ENCODE measurements at places on chromosomes 12 and 14. TPM values are rescaled to one million over a fixed set of nuclear protein-coding genes. Genes with fewer than 3 reads are reported as not detected.

DNA sequence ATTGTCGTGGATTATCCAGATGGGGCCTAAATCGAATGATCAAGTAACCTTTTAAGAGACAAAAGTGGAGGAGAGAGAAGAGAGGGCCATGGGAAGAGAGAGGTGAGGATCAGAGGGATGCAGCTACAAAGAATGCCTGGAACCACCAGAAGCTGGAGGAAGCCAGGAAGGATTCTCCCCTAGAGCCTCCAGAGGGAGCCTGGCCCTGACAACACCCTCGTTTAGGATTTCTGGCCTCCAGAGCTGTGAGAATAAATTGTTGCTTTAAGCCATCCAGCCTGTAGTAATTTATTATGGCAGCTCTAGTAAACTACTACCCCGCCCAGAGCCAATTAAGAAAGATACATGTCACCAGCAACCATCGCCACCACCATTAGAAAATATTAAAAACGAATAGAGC lies 46.2 kb upstream of the GSC start:
- H3K27ac ChIP-seq: no peak overlapping the region

The PLBD1 gene
- total RNA-seq: 0.95 TPM

GRCh38 chr14:24042746-24043145 lies 9.1 kb upstream of the CARMIL3 start:
- no peak overlapping the region for H3K27ac ChIP-seq
- no peaks in the 10 kb centered on the region for H3K36me3 ChIP-seq
- no peaks in the 10 kb centered on the region for H3K27me3 ChIP-seq

DNA sequence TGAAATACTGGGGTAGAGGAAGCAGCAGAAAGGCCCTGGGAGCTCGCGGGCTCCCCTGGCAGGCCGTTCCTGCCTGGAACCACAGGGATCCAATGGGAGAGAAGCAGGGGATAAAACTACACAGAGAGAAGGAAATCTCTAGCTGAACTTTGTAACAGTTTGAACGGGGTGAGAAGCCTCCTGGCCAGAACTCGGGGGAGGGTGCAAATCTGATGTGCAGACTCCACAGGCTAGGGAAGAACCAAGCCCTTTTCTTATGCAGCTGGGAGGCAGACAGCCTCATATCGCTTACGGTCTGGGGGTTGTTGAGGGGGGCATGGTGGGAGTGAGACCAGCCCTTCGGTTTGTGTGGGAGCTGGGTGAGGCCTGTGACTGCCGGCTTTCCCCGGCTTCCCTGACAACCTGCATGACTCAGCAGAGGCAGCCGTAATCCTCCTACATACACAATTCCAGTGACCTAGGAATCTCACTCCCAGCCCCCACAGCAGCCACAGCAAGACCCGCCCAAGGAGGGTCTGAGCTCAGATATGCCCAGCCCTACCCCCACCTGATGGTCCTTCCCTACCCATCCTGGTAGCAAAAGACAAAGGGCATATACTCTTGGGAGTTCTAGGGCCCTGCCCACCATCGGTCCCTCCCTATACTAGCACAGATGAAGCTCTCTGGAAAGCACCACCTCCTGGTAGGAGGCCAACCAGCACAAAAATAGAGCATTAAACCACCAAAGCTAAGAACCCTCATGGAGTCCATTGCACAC lies 143.0 kb downstream of the TMTC1 start:
- H3K27me3 ChIP-seq: no peaks in the 10 kb centered on the region
- no peak for DNase-seq
- no peaks in the 10 kb centered on the region for H3K36me3 ChIP-seq
- no peak overlapping the region for H3K27ac ChIP-seq
- no peak overlapping the region for H3K4me3 ChIP-seq

- H3K4me3 ChIP-seq: no peak overlapping the region
- no peaks in the 10 kb centered on the region for H3K27me3 ChIP-seq
- no peak overlapping the region for H3K27ac ChIP-seq
- H3K4me1 ChIP-seq: no peaks in the 10 kb centered on the region
- no peak for DNase-seq
Observed at GRCh38 chr12:26268841-26269561, 73.6 kb downstream of the SSPN start.

DNA sequence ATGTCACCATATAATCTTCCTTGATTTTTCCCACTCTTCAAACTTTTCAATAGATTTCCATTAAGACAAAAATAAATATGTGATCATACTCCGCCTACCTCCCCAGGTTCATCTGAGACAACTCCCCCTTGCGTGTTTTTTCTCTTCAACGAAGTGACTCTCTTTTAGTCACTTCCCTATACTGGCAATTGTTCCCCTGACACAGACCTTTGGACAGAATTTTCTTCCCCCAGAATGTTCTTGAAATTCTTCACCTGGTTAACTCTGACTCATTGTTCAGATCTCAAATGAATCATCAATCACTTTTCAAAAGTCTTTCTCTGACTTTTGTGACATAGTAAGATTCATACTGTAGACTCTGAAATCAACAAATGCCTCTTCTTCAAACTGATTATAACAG lies 727.3 kb upstream of the LMO3 start:
- H3K4me1 ChIP-seq: no peaks in the 10 kb centered on the region
- no peak overlapping the region for H3K27ac ChIP-seq
- no peak for DNase-seq
- no peak overlapping the region for H3K4me3 ChIP-seq

The CLEC14A gene
- not detected for total RNA-seq

DNA sequence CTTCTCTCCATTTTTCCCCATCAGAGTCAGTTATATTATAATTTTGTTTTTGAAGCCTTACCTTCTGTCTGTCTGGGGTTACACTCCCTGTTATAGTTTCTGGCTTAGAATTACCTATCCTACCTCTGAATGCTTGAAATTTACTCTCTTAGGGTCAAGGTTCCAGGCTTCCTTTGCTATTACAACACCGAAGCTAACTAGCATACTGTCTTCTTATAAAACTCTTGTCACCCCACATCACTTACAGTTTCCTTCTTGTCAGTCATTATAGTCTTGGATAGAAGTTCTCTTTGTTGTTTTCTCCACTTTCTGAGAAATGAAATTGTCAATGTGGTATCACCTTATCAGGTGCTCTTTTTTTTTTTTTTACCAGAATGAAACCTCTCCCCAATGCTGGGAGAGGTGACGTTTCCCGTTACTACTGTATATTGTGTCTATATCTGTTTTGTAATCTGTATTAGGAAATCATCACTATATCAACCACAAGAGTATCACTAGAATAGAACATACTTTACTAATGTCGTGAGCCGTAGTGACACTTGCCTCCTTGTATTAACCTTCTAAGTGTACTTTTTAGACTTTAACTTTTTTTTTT lies 69.2 kb upstream of the PSMA6 start:
- no peak for DNase-seq
- H3K27ac ChIP-seq: no peak overlapping the region
- H3K36me3 ChIP-seq: peaks cover 4% of the 10 kb centered on the region
- no peaks in the 10 kb centered on the region for H3K27me3 ChIP-seq
- no peak overlapping the region for H3K4me3 ChIP-seq

GRCh38 chr14:67478800-67479084 lies 9.8 kb downstream of the TMEM229B start:
- no peak overlapping the region for H3K27ac ChIP-seq
- H3K4me1 ChIP-seq: peaks cover 38% of the 10 kb centered on the region
- no peaks in the 10 kb centered on the region for H3K27me3 ChIP-seq
- DNase-seq: no peak
- peaks cover 60% of the 10 kb centered on the region for H3K36me3 ChIP-seq

DNA sequence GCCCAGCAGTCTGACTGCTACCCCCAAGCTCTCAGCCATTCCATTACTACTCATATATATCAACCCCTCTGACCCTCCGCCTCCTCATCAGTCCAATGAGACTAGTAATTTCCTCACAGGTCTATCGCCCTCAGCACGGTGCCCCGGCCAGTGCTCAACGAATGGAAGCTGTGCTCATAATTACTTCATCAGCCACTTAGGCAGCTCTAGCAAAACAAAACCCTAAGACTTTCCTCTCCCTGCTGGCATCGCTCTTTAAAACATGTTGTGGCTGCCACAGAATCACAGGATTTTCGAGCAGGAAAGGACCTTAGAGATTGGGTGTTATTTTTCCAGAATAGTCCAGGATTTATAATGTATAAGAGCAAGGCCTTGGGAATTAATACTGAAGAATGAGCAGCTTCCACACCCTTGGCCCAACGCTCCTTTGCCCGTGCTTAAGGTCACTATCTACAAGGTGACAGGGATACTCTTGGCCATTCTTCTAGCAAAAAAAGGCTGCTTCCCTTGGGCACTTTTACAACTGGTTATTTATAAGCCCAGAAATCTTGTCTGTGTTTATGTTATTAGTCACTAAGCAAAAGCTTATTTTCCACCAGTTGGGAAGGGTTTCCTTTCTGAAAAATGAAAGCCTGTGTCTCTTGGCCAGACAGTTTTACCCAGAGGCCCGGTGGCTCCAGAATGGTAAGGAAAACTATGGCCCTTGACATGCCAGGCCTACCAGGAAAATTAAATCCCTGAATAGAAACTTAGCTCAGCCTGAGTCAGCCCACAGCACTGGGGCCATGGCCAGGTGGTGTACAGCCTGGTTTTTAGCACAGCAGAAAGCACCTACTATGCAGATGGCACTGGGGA lies 47.9 kb downstream of the NUAK1 start:
- H3K4me3 ChIP-seq: no peak overlapping the region
- DNase-seq: no peak
- no peaks in the 10 kb centered on the region for H3K36me3 ChIP-seq
- no peaks in the 10 kb centered on the region for H3K4me1 ChIP-seq

- no peak overlapping the region for H3K4me3 ChIP-seq
- peaks cover 5% of the 10 kb centered on the region for H3K4me1 ChIP-seq
- H3K27me3 ChIP-seq: peaks cover 5% of the 10 kb centered on the region
- H3K36me3 ChIP-seq: no peaks in the 10 kb centered on the region
- no peak for DNase-seq
Observed at GRCh38 chr12:4566474-4566873, 4.5 kb downstream of the DYRK4 start.

DNA sequence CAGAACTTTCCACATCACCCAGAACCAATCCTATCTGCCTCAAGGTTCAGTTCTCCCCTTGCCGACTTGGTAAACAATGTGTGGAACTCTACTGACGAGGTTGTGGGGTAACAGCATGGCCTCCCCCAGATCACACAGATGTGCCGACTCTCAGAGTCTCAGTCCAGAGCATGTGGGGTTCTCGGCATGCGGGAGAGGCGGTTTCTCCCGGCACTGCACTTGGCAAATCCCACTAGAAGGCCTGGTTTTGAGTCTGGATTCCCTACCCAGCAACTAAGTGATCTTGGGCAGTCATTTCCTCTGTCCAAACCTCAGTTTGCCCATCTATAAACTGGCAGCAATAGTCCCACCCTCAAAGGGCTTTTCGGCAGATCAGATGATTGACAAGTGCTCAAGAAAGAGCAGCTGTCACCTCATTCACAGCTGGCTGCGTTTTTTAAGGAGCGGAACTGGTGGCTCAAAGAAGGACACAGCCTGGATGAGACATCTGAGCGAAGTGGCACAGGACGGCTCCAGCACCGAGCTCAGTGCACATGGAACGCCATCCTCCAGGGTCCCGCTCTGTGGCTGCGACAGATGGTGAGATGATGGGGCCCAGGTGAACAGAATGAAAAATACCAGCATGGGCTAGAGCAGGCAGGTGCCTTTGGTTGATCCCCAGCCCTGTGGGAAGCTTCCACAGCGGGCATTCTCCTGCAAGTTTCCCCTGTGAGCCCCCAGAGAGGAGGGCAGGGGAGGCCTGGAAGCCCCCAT lies 7.3 kb downstream of the TESC start:
- H3K27me3 ChIP-seq: no peaks in the 10 kb centered on the region
- H3K4me1 ChIP-seq: peaks cover 3% of the 10 kb centered on the region
- H3K27ac ChIP-seq: no peak overlapping the region
- no peak overlapping the region for H3K4me3 ChIP-seq
- no peaks in the 10 kb centered on the region for H3K36me3 ChIP-seq
- no peak for DNase-seq

GRCh38 chr14:104865631-104866441 lies 768 bp downstream of the CEP170B start:
- no peaks in the 10 kb centered on the region for H3K36me3 ChIP-seq
- peaks cover 22% of the 10 kb centered on the region for H3K4me1 ChIP-seq
- no peak for DNase-seq
- H3K4me3 ChIP-seq: peak overlapping the region; percentile 34
- peaks cover 12% of the 10 kb centered on the region for H3K27me3 ChIP-seq

The NTF3 gene
- total RNA-seq: not detected

DNA sequence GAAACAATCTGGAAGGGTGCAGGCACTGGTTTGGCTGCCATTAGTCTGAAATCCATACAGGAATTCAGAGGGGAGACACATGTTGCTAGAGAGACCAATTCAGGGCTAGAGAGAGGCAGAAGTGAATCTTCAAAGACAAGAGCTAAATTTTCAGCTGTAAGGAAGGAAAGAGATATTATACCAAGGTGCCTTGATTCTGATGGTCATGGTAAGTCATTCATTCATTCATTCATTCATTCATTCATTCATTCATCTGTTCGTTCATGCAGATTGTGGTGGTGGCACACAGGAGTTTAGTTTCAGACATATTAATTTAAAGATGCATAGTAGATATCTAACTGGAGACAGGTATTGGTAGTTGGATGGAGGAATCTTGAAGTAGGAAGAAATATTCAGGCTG lies 1493.5 kb upstream of the TMEM132C start:
- H3K4me1 ChIP-seq: peaks cover 6% of the 10 kb centered on the region
- H3K4me3 ChIP-seq: no peak overlapping the region
- H3K36me3 ChIP-seq: no peaks in the 10 kb centered on the region
- H3K27ac ChIP-seq: no peak overlapping the region

DNA sequence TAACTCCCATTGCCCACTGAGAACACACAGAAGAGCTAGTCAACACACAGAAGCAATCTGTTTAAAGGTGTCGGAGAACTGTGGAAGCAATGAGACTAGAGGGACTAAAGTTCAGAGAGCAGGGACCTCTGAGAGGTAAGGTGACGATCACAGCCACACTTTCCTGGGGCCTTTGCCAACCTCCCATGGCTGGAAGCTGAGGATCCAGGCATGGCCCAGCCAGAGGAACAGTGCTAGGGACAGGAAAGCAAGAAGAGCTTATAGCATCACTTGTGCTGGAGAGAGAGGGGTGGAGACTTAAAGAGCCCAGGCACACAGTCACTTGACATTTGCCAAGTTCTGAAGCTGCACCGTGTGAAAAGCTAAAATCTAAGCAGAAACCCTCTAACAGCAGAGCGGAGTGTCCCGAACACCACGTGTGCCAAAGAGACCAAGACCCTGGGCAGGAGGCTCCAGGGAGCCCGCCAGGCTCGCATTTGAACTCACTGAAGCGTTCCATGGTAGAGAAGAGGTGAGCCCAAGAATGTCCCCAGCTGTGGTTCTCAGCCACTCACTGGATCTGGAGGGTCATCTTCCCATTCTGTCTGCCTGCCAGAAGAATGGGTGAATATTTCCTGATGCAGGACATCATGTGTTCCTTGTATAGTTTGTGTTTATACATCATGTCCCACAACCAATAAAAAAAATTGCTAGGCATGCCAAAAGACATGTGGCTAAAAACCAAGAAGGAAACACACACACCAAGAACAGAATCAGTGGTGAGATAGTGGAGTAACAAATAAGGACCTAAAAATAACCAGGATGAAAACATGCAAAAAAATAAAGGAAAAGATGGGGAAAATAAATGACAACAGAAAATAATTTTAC lies 174.0 kb upstream of the C14orf180 start:
- no peak for DNase-seq
- H3K36me3 ChIP-seq: no peaks in the 10 kb centered on the region
- no peak overlapping the region for H3K27ac ChIP-seq
- H3K4me1 ChIP-seq: no peaks in the 10 kb centered on the region
- no peaks in the 10 kb centered on the region for H3K27me3 ChIP-seq

All from CD4-positive, alpha-beta T cell (primary cell).